ENCODE measurements at places on chromosomes 2 and 18. TPM values are rescaled to one million over a fixed set of nuclear protein-coding genes. Genes with fewer than 3 reads are reported as not detected.
A peak's percentile ranks its signal among the peaks of the same experiment; 100 is the strongest.

RPRM gene
- total RNA-seq, result not detected

ZBTB7C gene
- total RNA-seq, result 0.05 TPM

DNA sequence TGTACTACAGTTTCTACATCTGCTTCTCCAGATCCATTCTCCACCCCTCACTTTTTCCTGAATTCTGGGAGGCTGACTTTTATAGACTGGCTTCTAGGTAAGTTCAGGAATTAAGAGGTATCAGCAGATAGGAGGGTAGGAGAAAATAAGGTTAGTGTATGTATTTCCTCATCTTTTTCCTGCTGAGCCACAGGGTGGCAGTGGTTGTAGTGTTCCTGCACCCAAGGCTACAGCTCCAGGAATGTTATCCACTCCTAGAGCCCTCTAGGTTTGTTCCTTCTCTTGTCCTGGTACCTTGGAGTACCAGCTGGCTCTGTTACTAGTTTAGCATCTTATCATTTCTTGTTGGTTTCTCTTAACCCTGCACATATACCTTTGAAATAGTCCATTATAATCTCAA, 40.7 kb upstream of the C2orf66 start:
- H3K4me1 ChIP-seq, result peaks cover 6% of the 10 kb centered on the region
- H3K4me3 ChIP-seq, result no peak overlapping the region
- H3K27me3 ChIP-seq, result no peaks in the 10 kb centered on the region
- no peak for DNase-seq

NYAP2 gene
- total RNA-seq, result not detected

CACNB4 gene
- total RNA-seq, result 0.31 TPM

GRCh38 chr2:190547886-190548285, 13.4 kb upstream of the NEMP2 start:
- peaks cover 25% of the 10 kb centered on the region for H3K4me1 ChIP-seq
- no peak overlapping the region for H3K4me3 ChIP-seq
- H3K36me3 ChIP-seq, result peaks cover 4% of the 10 kb centered on the region
- DNase-seq, result no peak
- no peaks in the 10 kb centered on the region for H3K27me3 ChIP-seq

GRCh38 chr2:216429428-216429827, 17.1 kb downstream of the SMARCAL1 start:
- no peaks in the 10 kb centered on the region for H3K27me3 ChIP-seq
- H3K4me3 ChIP-seq, result no peak overlapping the region
- H3K27ac ChIP-seq, result no peak overlapping the region
- peaks cover 14% of the 10 kb centered on the region for H3K36me3 ChIP-seq

DQX1 gene
- total RNA-seq, result 1.9 TPM

DNA sequence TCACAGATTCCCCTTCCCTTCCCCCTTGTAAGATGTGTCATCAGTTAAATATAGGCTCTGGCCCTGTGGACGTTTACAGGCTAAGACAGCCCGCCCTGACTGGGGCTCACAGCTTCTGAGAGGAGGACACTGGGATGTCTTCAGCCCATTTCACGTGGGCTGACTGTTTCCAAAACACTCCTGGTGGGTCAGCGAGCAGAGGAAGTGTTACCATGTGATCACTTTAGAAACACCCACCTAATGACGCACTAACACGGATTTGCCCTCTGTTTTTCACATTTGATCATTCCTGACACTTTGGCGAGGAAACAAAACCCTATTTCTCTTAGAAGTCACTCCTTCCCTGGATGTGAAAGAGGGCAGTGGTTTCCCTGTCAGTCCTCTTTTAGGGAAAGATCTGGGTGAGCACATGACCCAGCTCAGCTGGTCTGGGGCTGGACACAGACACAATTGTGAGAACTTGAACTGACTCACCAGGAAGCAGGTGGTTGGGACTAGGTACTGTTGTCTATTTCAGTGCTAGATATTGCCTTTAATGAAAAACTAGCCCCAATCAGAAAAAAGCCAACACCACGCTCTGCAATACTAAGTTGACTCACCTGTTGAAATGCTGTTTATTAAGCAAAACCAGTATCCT, 38.8 kb downstream of the BMP10 start:
- DNase-seq, result peak; percentile 52

IAH1 gene
- 70.4 TPM for total RNA-seq

Measured in activated T-cell treated with anti-CD3 and anti-CD28 coated beads, Interleukin-2, amount 50 U/mL, for 72 hours (primary cell).